ENCODE measurements at places on chromosomes 3 and 15.

GRCh38 chr15:84702961-84703482, 12.9 kb downstream of the SEC11A start:
- no peak for DNase-seq

GRCh38 chr3:52393959-52394670, 50.8 kb downstream of the SEMA3G start:
- DNase-seq: no peak

GRCh38 chr15:66580643-66581042, 14.8 kb upstream of the LCTL start:
- no peak for DNase-seq

DNA sequence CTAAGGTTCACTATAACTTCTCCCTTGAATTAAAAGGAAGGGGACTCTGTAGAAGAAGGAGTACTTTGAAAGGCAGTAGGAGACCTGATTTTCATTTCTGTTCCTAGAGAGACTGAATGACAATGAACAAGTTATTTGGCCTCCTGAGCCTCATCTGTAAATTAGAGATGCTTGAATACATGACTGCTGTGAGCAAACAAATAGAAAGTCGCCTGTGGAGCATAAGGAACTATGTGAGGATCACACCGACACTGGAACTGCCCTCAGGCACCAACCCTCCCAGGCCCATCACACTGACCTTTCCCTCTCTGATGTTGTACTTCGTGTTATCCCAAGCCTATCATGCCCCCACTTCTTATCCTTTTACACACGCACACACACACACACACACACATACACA, 48.6 kb downstream of the IMPG2 start:
- no peak for DNase-seq

DNA sequence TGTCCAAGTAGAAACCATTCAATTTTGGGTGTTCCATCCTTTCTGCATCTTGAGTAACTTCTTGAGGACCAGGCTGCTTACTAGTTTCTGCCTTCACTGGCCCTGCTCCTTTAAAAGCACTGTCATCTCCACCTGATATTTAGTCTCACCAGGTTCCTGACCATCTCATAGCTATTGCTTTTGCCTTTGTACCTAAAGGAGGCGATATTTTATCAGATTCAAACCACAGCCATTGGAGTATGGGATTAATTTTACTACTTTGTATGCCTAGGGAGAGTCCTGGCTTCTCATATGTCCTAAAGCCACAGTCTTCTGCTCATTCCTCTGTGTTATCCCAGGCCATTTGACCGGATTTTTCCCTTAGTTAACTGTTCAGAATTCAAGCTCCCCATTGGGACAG, 51.8 kb upstream of the RFX7 start:
- DNase-seq: no peak

- DNase-seq: no peak
These were observed 179.4 kb downstream of the ABHD5 start for GRCh38 chr3:43870120-43870519.

- no peak for DNase-seq
These were observed 113.6 kb upstream of the SNTN start for GRCh38 chr3:63538919-63539318.

DNA sequence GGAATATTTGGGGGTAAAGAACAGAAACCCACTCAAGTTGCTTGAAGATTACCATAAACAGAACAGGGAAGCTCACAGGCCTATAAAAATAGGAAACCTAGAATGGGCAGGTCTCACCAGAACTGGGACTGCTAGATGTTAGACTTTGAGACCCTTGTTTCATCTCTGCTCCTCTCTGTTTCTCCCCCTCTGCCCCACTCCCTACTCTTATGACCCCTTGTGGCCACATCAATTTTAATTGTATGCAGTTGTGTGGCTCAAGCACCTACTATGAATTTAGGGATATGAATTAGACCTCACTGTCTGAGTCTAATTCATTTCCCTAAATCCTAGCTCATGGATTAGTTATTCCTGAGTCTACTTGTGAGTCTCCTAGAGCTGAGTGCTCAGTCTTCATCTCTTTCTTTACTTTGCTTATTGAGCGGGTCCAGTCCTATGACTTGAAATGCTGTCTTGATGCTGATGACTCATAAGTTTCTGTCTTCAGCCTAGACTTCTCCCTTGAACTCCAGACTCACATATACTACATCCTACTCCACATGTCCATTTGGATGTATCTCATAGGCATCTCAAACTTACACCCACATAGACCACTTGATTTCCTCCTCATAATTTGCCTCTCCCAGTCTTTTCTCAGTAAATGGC, 78.7 kb downstream of the ITPR1 start:
- no peak for DNase-seq

GRCh38 chr15:90816401-90817116, 51.8 kb upstream of the FURIN start:
- DNase-seq: no peak

DNA sequence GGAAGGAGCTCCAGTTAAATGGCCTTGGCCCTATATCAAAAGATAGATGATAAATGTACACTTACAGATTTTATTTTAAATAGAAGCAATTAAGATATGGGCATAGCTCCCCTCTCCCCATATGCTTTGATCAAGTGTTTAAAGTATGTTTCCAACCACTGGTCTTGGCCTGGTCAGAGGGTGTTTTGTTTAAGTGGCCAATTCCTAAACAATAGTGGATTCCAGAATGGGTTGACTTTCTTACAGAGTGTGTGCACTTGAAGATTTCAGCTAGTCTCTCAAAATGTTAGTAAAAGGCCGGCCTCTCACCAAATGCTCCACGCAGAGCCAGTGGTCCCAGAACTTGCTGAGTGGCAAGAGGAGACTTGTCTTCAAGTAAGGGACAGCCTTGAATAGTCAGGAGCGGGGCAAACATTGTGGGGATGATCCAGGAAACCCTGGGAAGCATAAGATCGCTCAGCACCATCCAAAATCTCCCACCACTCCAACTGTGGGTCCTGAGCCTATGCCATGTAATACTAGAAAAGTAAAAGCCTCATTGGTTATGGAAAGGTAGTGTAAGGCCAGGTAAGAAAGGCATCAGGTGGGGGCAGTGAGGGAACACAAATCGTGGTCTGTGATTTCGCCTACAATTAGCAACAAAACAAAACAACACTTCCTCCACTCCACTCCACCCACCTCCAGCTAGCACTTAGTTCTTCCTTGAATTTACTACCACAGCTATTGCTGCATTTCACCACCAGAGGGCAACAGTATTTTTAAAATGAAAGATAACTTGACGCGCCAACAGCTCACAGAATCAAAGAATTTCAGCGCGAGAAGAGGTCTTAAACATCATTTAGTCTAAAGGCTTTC, 4.8 kb downstream of the RARRES1 start:
- peak; percentile 1 for DNase-seq

DNA sequence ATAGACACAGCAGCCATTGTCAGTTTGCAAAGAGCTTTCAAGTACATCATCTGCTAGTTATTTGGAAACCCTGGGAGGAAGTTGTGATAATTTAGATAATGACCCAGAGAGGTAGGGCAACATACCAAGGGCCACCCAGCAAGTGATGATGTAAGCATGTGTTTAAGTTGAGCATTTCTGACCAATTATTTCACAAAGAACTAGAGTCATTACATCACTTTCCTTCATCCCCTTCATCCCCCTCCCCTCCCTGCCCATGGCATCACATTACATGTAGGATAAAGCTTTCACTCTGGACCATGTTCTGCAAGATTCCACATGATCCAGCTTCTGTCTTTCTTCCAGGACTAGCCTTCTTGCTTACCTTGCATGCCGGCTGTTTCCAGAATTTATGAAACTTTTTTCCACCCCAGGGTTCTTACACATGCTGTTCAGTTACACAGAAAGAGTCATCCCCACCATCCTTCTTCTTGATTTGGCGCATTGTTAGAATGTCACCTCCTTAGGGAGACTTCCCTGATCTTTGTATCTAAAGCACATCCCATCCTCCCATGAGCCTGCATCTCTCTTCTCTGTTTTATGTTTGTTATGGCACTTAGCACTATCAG, 71.3 kb downstream of the PTPRG start:
- DNase-seq: no peak

DNA sequence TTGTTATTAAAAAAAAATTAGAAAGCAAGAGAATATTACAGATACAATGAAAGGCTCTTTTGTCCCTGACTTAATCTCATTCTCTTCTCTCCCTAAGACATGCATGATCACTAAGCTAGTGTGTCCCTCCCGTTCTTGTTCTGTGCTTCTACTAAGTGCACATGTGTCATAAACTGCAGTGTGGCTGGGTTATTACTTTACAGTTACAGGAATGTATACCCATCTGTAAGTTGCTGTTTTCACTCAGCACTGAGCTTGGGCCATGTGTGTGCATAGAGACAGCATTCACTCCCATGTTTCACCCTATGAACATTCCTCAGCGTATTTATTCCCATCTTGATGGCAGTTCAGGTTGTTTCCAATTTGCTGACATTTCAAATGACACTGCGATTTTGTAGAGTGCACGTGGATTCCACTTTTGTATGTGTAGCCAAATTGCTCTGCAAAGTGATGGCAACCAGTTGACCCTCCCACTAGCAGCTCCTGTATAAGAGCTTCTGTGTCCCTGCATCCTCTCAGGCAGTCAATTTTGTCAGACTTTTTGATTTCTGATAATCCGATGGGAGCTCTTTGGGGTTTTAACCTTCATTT, 145.8 kb upstream of the UBE2E1 start:
- DNase-seq: no peak

- no peak for DNase-seq
These were observed 72.8 kb upstream of the ICE2 start for GRCh38 chr15:60551781-60552161.

DNA sequence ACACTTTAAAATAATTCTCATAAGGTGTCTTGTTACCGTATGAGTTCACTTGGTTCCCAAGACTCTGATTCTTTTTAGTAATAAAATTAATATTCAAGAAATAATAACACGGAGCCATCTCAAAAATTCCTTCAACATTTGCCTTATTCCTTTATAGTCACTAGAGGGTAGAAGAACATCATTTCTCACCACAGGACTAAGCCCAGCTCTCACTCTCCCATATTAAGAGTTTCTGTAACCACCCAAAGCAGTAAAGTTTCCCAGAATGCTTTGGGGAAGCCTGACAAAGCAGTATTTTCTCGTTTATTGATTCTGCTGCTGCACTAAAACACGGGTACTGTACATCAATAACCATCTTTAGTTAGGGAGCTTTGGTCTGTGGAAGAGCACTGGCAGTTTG, 114.9 kb downstream of the MCTP2 start:
- no peak for DNase-seq

DNA sequence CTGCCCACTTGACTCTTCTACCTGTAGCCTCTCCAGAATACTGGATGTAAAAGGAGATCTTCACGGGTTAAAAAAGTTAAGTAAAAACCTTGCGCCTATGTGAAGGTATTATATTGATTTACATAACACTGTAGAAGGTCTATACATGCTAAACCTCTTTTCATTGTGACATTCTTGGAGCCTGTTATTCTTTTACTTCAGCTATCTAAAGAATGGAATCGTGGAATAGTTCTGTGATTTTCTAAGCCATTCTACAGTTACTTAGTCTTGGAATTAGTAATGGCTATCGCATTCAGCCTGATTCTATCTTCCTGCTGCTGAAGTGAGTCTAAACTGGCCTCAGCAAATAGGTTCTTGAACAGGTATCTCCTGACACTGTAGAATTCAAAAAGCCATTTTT, 430.0 kb upstream of the DPH6 start:
- no peak for DNase-seq

- DNase-seq: no peak
These were observed 10.0 kb downstream of the PHC3 start for GRCh38 chr3:170171563-170171962.

DNA sequence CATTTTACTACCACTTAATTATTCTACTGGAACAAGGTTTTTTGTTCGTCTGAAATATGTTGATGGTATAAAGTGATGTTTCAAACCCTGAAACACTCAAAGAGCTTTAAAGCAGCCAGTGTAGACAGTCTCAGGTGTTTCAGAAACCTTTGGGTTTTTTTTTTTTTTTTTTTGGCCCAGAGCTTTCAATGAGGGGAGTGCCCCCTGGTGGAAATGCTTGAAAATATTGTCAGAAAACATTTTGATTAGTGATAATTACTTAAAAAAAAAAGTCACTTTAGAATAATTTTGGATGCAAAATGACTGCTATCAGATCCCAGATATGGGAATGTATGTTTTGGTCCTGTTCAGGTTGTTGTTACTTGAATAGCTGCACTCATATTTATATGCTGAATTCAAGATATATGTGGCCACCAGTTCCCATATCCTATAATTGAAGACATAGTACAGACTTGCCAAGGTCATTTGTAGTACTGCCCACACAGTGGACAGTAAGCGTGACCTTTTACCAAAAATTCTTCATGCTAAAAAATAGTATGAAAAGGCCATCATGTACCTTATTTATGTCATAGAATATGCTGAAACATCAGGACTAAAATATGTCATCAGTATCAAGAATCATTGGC, 35.9 kb downstream of the SATB1 start:
- DNase-seq: no peak

- no peak for DNase-seq
These were observed 124.4 kb upstream of the GAP43 start for GRCh38 chr3:115498898-115499297.

- DNase-seq: no peak
These were observed 9.0 kb downstream of the ZIC4 start for GRCh38 chr3:147397155-147397874.

GRCh38 chr3:41448396-41448795, 249.1 kb downstream of the CTNNB1 start:
- DNase-seq: no peak

DNA sequence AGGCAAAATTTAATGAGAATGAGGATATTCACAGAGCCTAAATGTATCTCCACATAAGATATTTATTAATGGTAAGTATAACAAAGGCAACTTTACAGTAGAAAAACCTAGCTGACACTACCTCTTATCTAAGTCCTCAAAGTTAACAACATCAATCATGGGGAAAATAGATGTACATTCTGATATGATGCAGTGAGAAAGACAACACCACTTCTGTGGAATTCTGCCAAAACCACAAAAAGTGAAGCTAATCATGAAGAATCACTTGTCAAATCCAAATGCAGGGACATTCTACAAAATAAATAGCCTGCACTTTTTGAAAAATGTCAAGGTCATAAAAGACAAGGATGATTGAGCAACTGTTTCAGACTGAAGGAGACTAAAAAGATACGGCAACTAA, 27.5 kb upstream of the EOMES start:
- DNase-seq: no peak

DNA sequence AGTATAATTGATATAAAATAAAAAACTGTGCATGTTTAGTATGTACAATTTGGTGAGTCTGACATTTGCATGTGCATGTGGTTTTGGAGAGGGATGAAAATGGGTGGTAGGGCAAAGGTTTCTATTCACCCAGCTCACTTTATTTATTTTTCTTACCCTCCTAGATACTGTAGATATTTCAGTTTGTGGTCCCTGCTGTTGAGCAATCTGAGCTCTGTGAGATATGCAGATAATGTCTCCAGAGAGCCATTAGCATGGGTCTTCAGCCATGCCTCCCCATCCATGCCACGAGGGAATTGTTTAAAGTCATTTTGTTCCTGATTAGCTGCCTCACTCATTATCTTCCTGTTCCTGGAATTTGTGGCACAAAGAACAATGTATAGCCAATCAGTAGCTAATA, 44.4 kb upstream of the B3GALNT1 start:
- DNase-seq: no peak

- DNase-seq: no peak
These were observed 3.2 kb upstream of the ZFYVE19 start for GRCh38 chr15:40803688-40804087.

All from stimulated activated CD8-positive, alpha-beta memory T cell treated with anti-CD3 and anti-CD28 coated beads, Interleukin-7, amount 100 ng/mL, for 1 hour (primary cell).